Mucosa of gallbladder (tissue), 1 donor: ENCODE measurements at places on chromosomes 1 and 21. TPM values are rescaled to one million over a fixed set of nuclear protein-coding genes. Genes with fewer than 3 reads are reported as not detected.

C8A gene
- total RNA-seq, result 10.7 TPM

DNA sequence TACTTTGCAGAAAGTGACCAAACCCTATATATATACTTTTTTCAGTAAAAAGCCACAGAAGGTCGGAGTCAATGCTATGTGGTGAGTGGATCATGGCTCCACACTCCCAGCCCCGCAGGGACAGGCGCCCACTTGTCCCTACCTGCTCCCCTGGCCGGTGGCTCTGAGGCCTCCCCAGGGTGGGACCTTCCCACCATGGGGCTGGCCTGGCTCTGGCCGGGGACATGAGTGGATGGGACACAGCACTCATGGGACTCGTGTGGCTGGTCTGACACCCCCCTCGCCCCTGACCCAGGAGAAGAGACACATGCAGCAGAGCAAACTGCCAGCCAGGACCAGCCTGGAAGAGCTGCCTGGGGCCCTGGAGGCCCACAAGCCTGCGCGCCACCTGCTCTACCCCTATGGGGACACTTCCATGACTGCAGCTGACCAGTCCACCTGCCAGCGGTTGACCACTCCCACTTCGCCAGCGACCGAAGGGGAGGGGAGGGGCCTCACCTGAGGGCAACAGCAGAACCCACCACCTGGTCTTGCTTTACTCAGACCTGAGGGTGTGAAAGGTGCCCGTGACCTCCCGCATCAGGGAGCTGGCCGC lies 2.2 kb downstream of the SPATC1L start:
- no peak for DNase-seq

DNA sequence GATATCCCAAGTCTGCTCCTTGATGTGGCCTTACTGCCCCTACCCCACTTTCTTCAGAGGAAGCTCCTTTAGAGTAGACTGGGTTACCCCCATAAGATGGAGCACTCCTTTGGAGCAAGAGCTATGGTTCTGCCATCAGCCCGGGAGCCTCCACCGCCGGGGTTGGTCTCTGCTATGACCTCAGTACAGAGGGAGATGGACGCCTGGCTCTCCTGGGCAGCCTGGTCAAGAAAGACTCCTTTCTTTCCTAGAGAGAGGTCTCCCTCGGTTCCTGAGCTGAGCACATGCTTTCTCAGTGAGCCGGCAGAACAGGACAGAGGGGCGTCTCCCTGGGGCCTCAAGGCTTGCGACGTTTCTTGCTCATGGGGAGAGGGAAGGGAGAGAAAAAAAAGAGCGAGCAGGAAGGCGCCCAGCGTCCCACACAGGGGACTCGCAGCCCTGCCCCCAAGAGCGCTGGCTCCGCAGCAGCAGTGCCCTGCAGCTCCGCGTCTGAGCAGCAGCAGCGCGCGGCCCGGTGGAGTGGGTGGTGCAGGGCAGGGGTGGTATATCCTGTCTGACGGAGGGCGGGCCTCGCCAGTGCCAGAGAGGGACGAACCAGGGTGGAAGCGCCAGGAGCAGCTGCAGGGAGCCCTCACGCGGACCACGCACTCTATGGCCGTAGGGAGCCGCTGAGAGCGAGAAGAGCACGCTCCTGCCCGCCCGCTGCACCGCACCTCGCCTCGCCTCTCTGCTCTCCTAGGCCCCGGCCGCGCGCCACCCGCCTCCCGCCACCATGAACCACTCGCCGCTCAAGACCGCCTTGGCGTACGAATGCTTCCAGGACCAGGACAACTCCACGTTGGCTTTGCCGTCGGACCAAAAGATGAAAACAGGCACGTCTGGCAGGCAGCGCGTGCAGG lies at the start of gene PKP1:
Gene PKP1, plus strand, starts transcription at position 576 of the 899 bp plus-strand sequence. Its CDS starts 197 bp downstream, at position 773.
- no peak for DNase-seq

- no peak for DNase-seq
These were observed 439.5 kb downstream of the SMYD3 start for GRCh38 chr1:246067432-246068216.

GRCh38 chr1:27342391-27342777 lies 562 bp downstream of the SYTL1 start:
- DNase-seq, result no peak

- DNase-seq, result no peak
These were observed 430.6 kb upstream of the DAB1 start for GRCh38 chr1:57854436-57854835.

DNA sequence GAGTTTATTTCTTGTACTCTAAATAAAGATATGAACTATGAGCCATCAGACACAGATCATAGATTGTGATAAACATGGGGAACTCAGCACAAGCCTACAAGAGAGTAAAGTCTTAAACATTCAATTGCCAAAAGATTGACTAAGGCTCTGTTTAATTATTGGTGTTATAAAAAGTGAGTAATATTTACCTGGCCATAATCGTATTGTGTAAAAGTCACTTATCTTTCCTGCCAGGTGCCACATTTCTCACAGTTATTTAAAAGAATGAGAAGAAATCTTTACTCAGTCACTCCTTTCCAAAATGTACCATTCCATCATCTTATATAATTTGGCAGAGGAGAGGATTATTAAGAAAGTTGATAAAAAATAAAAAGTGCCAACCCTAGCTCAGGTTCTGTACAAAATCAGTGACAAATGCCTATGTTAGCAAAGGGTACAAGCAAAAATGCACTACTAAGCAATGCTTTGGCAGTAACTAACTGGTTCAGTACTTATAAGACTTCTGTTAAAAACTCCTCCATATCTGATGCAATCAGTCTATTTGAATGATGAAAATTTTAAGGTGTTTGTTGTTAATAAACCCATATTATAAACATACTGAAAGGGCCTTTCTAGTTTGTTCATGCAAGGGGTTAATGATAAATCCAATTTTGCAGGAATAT lies 5.8 kb upstream of the NR5A2 start:
- no peak for DNase-seq

GRCh38 chr1:24862775-24863483 lies 67.1 kb downstream of the RUNX3 start:
- no peak for DNase-seq

CELF3 gene
- total RNA-seq, result 0.40 TPM

DNA sequence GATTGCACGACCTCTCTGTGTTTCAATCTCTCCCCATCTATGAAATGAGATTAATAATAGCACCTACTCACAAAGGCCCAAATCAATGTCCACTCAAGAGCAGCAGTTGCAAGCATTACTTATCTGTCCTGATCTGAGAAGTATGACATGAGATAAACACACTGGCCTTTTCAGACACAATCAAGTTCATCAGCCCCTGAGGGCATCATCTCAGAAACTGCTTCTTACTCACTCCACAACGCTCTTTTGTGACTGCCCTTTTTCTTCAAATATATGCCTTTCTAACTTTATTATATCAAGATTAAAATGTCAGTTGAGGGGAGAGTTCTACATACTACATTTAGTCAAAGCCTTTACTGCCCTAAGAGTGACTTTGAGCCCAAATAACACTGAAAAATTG lies 371.9 kb upstream of the SPAG17 start:
- DNase-seq, result no peak

DNA sequence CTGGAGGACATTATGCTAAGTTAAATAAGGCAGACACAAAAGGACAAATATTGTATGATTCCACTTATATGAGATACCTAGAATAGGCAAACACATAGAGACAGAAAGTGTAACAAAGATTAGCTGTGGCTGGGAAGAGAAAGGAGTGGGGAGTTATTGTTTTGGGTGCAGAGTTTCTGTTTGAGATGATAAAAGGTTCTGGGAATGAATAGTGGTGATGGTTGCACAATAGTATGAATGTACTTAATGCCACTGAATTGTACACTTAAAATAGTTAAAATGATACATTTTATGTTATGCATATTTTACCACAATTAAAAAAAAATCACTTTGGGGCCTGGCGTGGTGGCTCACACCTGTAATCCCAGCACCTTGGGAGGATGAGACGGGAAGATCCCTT lies 21.2 kb upstream of the ERO1B start:
- no peak for DNase-seq

COL8A2 gene
- 10.8 TPM for total RNA-seq

GRCh38 chr1:170360601-170361000 lies 171.4 kb upstream of the GORAB start:
- DNase-seq, result no peak

AHCTF1 gene
- total RNA-seq, result 25.7 TPM
